Hepatic stellate cell (primary cell): ENCODE measurements at places on chromosomes 13 and 19.

DNA sequence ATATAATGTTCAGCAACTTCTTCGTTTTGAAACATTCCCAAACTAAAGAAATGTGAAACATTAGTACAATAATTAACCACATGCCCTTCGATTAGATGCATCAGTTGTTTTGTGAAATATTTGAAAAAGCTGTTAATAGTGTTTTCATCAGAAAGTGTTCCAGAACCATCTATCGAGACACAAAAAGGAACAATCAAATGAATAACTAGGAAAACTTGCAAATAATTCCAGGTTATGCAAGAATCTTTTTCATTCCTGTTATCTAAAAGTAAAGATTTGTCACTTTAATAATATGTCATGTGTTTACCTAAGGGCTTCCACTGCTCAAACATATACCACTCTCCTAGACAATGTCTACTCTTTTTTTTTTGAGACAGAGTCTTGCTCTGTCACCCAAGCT is 904.2 kb upstream of the MIR17HG start:
- no peak for DNase-seq

DNA sequence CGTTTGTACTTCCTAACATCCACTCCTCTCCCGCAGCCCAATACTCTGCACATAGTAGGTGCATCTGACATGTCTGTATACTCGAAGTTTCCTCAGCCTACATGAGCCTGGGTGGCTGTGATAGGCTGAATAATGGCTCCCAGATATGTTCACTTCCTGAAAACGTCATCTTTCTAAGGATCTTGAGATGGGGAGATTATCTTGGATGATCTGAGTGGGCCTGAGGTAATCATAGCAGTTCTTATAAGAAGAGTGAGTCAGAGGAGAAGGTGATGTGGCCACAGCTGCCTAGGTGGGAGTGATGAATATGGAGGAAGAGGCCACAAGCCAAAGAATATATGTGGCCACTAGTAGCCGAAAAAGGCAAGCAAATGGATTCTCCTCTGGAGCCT is 84.2 kb downstream of the AKAP11 start:
- no peak for DNase-seq

- DNase-seq, result no peak
These were observed 827.6 kb downstream of the DACH1 start for GRCh38 chr13:71039440-71039839.

- DNase-seq, result no peak
These were observed 767.6 kb upstream of the SLITRK1 start for GRCh38 chr13:84649853-84650252.

DNA sequence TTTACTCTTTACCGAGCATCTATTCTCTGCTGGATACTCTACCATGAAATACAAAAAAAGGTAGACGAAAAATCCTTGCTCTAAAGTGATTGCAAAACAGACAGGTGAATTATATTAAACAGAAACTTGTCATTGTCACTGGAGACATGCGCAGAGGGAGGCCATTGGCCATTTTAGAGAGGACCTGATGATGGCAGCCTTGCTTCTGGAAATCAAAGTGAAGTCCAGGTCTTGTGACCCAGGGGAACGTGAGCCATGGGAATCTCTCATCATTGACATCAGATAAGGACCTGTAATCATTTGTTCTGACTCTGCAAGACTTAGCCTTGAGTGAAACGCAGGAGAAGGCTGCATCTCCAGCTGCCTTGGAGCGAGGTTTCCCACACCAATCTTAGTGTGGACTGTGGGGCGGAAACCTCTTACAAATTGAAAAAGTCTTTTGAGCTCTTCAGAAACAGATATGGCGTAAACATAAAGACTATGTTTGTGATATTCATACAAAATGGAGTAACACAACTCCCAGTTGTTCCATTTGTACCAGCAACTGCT is 16.8 kb upstream of the SLC46A3 start:
- no peak for DNase-seq

DNA sequence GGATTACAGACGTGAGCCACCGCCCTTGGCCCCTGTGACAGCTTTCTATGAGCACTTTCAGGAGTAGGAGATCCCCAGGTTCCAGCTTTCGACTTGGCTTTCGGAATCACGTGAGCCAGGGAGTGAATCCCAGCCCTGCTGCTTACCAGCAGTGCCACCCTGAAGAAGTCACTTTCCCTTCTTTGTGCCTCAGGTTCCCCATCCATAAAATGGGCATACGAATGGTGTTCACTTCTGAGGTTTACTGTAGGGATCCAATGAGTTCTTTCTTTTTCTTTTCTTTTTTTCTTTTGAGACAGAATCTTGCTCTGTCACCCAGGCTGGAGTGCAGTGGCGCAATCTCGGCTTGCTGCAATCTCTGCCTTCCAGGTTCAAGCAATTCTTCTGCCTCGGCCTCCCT is 4.3 kb upstream of the HOMER3 start:
- no peak for DNase-seq
